ENCODE measurements at places on chromosomes 2 and 18. TPM values are rescaled to one million over a fixed set of nuclear protein-coding genes. Genes with fewer than 3 reads are reported as not detected.

Gene EFHD1
- total RNA-seq: 2.0 TPM

Gene IL1F10
- not detected for total RNA-seq

Gene C2orf42
- 28.9 TPM for total RNA-seq

Gene CNRIP1
- 16.9 TPM for total RNA-seq

Gene PMAIP1
- total RNA-seq: 2.5 TPM

Gene CDK5R2
- not detected for total RNA-seq

Gene CYRIA
- 5.2 TPM for total RNA-seq

Gene AMER3
- total RNA-seq: not detected

Gene ECEL1
- not detected for total RNA-seq

Gene FSIP2
- under 0.01 TPM for total RNA-seq

Gene BCL11A
- 0.19 TPM for total RNA-seq

Gene MERTK
- 1.7 TPM for total RNA-seq

Gene POMC
- 0.85 TPM for total RNA-seq

Gene WDFY1
- 159 TPM for total RNA-seq

Gene PID1
- 6.9 TPM for total RNA-seq

Gene CCDC102B
- total RNA-seq: 46.2 TPM

Gene IL37
- not detected for total RNA-seq

Gene HRH4
- under 0.01 TPM for total RNA-seq

Gene PCARE
- total RNA-seq: not detected

Gene FRZB
- total RNA-seq: under 0.01 TPM

Gene EVX2
- total RNA-seq: not detected

Gene COL6A3
- 664 TPM for total RNA-seq

Gene PAX8
- total RNA-seq: 0.38 TPM

Gene GAL3ST2
- total RNA-seq: 0.85 TPM

Gene DSG1
- not detected for total RNA-seq

Gene KIF3C
- total RNA-seq: 11.5 TPM

Gene CNDP1
- total RNA-seq: not detected

Gene FEV
- total RNA-seq: not detected

Gene STK17B
- total RNA-seq: 61.4 TPM

Gene RESP18
- total RNA-seq: not detected

Gene TRAK2
- total RNA-seq: 61.9 TPM

Gene SERPINB13
- total RNA-seq: not detected

Gene CRYGD
- total RNA-seq: not detected

Gene FAM110C
- 1.4 TPM for total RNA-seq

Gene DNER
- under 0.01 TPM for total RNA-seq

Gene NTSR2
- total RNA-seq: not detected

Gene E2F6
- total RNA-seq: 8.7 TPM

Gene TSPYL6
- total RNA-seq: not detected

Gene CPO
- under 0.01 TPM for total RNA-seq

Gene FAM161A
- 2.5 TPM for total RNA-seq

Gene GREB1
- 0.96 TPM for total RNA-seq

Gene GPC1
- 42.9 TPM for total RNA-seq

Gene CD226
- total RNA-seq: under 0.01 TPM

Gene MYO7B
- under 0.01 TPM for total RNA-seq

Gene AOX1
- total RNA-seq: 96.4 TPM

Gene SGPP2
- under 0.01 TPM for total RNA-seq

Gene C2orf66
- under 0.01 TPM for total RNA-seq

Gene GKN1
- not detected for total RNA-seq

Data from regular cardiac myocyte (primary cell).